Neural progenitor cell (in vitro differentiated cells): ENCODE measurements at places on chromosomes 3 and 15. TPM values are rescaled to one million over a fixed set of nuclear protein-coding genes. Genes with fewer than 3 reads are reported as not detected.

The HTR3E gene
- total RNA-seq = not detected in 2 replicates

The WDR72 gene
- 2.3 and 4.6 TPM in 2 replicates for total RNA-seq

The TEX55 gene
- not detected in 2 replicates for total RNA-seq

The SAXO2 gene
- total RNA-seq = 0.06 and 1.4 TPM in 2 replicates

The PRR20G gene
- not detected in 2 replicates for total RNA-seq
